ENCODE measurements at places on chromosomes 2 and 18.

DNA sequence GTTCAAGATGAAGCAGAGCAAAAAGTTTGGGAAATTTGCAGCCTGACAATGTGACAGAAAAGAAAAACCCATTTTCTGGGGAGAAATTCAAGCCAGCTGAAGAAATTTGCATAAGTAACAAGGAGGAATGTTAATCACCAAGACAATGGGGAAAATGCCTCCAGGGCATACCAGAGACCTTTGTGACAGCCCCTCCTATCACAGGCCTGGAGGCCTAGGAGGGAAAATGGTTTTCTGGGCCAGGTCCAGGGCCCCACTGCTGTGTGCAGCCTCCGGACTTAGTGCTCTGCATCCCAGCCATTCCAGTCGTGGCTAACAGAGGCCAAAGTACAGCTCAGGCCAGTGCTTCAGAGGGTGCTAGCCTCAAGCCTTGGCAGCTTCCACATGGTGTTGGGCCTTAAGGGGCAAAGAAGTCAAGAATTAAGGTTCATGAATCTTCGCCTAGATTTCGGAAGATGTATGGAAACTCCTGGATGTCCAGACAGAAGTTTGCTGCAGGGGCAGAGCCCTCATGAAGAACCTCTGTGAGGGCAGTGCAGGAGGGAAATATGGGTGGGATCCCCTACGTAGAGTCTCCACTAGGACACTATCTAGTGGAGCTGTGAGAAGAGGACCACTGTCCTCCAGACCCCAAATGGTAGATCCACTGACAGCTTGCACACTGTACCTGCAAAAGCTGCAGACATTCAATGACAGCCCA lies 314.1 kb upstream of the TRIB2 start:
- no peak for DNase-seq

GRCh38 chr18:11293794-11294193 lies 144.4 kb upstream of the PIEZO2 start:
- no peak for DNase-seq

DNA sequence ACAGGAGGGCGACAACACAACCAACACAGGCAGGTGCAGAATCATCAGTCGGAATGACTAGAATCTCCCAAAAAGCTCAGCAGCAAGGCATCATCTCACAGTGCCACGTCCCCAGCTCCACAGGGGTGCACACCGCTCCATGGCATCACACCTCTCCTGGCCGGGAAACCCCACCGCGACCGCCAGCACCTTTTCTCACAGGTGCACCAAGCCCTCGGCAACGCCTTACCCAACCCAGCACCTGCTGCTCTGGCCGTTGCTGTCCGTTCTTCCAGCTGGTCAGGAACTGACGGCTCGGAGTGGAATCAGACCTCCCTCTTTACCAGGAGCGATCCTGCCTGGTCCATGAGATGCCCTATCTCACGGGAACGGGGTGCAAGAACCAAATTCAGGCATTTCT lies 61.3 kb downstream of the ZNF516 start:
- no peak for DNase-seq

GRCh38 chr2:219127037-219127635 lies 33.5 kb downstream of the NHEJ1 start:
- no peak for DNase-seq

- DNase-seq = no peak
These were observed 135.2 kb downstream of the RNF144A start for GRCh38 chr2:7052404-7052803.

DNA sequence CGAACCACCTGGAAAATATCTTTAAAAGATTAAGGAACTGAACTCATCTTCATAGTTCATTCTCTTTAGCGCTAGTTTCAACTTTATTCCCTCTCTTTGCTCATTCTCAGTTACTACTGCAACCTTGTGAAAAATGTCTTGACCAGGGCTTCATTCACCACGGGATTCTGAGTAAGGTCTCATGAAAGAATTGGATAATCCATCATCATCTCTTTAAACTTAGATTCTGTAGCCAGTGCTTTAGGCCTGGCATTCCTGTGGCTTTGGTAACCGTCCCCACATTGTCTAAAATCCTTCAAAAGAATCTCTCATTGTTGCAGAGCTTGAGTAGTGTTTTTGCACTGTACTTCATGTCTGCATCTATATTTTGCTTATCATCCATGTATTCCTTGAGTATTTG lies 229.5 kb downstream of the ETAA1 start:
- DNase-seq = no peak

- no peak for DNase-seq
These were observed 27.5 kb downstream of the M1AP start for GRCh38 chr2:74620671-74621070.

GRCh38 chr18:9719421-9719981 lies 11.4 kb downstream of the RAB31 start:
- DNase-seq = no peak

GRCh38 chr2:88837511-88838160 lies 146.2 kb downstream of the RPIA start:
- DNase-seq = no peak
